ENCODE measurements at places on chromosomes 11 and 22.

DNA sequence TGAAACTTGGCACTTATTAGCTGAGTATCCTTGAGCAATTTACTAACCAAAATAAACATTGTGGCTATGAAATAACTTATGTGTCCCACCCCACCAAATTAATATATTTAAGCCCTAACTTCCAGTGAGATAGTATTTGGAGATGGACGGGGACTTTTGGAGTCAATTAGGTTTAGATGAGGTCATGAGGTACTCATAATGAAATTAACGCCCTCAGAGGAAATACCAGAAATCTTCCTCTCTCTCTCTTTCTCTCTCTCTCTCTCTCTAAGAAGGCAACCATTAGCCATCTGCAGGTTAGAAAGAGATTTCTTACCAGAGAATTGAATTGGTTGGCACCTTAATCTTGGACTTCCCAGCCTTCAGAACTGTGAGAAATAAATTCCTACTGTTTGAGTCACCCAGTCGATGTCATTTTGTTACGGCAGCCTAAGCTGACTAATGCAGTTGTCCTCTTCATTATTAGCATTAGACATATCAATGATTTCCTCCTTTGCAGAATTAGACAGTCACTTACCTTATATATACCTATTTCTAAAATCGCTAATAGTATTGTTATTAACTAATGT lies 1284.0 kb downstream of the FAM181B start:
- DNase-seq, result no peak

- no peak for DNase-seq
Observed at GRCh38 chr11:4098026-4098621, 3.5 kb downstream of the RRM1 start.

DNA sequence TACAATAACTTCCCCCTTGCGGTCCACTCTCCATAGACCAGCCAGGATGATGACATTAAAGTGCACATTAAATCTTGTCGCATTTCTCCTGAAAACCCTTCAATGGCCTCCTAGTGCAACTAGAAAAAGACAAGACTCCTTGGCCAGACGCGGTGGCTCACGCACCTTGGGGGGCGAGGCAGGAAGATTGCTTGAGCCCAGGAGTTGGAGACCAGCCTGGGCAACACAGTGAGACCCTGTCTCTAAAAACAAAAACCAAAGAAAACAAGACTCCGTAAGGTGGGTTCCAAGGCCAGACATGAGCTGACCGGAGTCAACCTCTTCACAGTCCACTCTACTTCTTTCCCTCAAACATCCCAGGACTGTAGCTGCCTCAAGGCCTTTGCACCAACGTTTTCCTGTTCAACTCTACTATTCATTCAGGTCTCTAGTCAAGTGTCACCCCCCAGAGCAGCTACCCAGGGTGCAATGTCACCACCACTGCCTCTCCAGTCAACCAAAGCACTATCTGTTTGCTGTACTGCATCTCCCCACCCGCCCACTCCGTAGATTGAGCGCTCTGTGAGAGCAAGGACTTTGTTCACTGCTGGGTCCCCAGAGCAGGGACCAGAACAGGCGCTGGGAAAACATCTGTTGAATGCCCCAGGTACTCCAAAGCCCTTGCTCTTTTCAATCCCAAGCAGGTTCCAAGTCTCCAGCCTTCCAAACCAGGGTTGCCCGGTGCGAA lies 739 bp downstream of the ZMAT5 start:
- peak; percentile 61 for DNase-seq

- no peak for DNase-seq
Observed at GRCh38 chr11:114194702-114195101, 101.5 kb upstream of the NNMT start.

GRCh38 chr22:38133331-38133730 lies 22.8 kb upstream of the BAIAP2L2 start:
- DNase-seq, result no peak

DNA sequence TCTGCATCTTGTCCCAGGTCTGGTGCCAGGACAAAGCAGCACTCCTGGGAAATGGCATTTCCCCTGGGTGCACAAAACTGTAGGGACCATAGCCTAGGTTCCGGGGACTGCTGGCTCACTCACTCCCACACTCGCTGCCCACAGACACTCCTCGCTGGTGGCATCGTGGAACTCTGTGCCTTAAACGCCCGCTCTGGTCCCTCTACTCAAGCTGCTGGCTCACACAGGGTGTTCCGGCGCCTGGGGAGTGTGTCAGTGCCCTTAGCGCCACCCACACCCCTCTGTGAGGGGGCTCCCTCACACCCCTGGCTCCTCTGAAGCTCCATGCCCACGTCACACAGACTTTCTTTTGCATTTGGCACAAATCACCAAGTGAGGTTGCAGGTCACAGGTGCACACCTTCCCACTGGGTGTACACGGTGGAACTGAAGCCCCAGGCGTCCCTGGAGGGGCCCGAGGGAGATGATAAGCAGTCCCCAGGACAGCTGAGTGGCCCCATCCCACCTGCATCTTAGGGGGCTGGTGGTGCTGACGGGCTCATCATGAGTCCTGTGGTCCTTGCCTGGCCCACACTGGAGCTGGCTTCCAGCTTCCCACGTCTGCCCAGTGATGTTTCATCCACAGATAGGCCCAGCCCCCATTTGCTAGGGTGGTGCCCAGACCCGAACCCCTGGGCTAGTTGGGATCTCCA lies 23.2 kb upstream of the DGCR8 start:
- no peak for DNase-seq

- DNase-seq, result peak; percentile 8
Observed at GRCh38 chr11:74677131-74677530, 54.1 kb downstream of the CHRDL2 start.

DNA sequence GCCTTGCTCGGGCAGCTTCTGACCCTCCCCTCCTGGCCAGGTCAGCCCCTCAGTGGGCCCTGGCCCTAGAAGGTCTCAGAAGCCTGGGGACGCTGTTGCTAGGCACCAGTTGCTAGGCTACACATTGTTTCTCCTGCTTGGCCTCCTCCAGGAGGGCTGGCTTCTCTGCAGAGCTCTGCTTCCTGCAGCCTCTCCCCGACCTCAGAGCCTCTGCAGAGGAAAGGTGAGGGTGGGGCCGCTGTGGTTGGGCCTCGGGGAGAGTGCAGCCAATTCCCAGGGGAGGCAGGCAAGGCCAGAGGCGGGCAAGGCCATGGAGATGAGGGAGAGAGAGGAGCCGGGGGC lies 27.6 kb upstream of the LRRC10B start:
- peak; percentile 81 for DNase-seq

DNA sequence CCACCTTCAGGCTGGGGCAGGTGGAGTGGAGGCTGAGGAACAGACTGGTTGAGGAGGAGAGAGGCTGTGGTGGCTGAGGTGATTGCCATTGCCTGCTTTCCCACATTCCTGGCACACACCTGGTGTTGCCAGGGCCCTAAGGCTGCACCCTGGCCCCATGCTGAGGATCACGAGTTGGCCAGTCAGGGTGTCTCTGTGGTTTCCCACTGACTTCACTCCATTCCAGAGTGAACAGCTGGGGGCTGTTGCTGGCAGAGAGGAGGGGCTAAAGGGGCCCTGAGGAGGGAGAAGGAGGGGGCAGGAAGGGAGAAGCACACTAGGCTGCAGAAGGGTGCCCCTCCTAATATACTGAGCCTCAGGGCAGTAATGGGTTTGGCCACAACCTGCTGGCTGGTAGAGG lies 1.8 kb downstream of the TMEM86A start:
- DNase-seq, result peak; percentile 27

- DNase-seq, result no peak
Observed at GRCh38 chr11:112514011-112514740, 253.5 kb upstream of the PLET1 start.

DNA sequence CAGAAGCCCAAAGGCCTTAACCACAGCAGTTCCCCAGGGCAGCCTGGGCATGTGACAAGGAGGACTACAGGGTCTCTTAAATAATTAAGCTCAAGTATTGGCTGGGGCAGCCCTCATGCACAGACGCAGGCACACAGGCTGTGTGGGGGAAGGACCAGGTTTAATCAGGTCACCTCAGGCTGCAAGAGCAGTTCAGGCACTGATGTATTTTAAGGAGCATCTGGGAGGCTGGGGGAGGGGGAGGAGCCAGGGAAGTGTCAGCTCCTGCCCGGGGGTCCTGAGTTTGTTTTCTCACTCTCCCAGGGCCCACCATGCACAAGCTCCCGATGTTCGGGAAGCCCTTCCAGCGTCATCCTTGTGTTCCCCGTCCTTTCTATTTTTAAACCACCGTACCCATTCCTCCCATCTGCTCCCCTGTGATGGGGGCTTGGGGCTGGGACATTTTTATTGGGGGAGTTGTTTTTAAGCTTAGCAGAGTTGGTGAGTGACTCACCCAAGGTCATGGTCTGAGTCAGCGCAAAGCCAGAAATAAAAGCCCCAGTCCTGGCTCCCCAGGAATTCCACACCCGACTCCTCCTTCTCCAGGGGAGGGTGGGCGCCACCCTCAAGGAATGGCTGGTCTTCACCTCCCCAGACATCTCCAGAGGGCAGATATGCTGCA lies 2.4 kb downstream of the CSDC2 start:
- peak; percentile 92 for DNase-seq

- DNase-seq, result no peak
Observed at GRCh38 chr11:75759832-75760231, 8.7 kb upstream of the DGAT2 start.

- no peak for DNase-seq
Observed at GRCh38 chr11:2521081-2521732, 76.4 kb downstream of the KCNQ1 start.

DNA sequence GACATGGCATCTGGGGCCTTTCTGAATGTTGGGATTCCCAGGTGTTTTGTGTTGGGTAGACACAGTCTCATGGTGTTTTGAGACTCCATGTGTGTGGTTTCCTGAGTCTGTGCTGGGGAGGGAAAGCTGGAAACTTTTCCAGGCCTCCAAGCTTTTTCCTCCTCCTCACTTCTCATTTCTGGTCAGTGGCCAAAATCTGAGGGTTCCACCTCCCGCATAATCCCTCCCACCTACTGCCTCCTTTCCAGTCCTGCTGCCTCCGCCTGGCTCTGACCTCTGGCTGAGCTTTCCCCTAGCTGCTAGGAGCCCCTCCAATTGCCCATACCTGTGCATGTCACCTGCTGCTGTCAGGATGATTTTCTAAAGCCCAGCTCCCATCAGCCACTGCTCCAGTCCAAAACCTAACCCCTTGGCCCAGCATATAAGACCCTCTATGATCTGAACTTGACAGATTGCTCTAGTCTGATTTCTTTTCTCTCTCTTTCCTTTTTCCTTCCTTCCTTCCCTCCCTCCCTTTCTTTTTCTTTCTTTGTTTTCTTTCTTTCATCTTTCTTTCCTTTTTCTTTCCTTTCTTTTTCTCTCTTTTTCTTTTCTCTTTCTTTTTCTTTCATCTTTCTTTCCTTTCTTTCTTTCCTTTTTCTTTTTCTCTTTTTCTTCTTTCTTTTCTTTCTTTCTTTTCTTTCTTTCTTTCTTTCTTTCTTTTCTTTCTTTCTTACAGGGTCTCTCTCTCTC lies 51.4 kb upstream of the NECTIN1 start:
- no peak for DNase-seq

DNA sequence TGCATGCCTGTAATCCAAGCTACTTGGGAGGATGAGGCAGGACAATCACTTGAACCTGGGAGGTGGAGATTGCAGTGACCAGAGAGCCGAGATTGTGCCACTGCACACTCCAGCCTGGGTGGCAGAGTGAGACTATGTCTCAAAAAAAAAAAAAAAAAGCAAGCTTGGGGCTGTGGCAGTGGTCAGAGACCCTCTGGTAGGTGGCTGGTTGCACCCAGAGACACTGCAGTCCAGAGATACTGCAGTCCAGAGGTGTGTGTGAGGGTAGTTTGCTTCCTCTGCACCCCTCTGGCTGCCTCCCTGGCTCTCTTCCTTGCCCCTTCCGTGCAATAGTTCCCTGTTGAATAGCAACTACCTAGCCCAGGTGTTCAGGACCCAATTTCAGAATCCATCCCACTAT lies 1.7 kb upstream of the CCDC134 start:
- DNase-seq, result no peak

DNA sequence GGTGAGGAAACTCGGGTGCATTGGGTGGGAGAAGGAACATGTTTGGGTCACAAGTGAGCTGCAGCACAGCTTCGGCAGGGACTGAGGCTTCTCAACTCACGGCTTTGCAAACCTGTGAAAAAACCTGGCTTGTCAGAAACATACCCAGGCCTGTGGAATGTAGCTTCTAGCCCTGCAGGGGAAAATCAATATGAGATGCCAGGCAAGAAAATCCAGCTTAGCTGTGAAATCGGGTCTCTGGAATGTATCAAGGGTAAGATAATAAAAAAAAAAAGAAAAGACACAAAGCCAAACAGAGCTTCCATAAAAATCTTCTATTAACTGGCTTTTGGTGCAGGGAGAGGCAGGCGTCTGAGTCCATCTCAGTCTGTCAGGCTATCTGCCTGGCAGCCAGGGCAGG lies 28.5 kb downstream of the UQCR10 start:
- no peak for DNase-seq

- peak; percentile 15 for DNase-seq
Observed at GRCh38 chr11:23455321-23455891, 595.1 kb upstream of the CCDC179 start.

DNA sequence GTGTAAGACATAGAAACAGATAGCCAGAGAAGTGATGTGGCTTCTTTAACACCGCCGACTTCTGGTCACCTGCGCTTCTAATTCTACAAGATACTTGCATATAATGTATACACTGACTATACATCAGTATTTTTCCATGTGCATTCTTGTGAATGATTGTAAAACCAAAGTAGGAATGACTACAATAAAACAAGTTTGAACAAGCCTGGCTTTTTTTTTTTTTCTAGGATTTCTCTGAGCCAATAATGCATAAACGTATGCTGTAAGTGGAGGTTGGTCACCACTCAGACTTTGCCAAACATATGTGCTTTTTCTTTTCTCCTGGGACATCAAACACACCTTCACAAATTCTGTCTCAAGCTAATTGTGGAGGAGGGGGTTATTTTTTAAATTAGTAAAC lies 237.8 kb upstream of the KIRREL3 start:
- no peak for DNase-seq

- DNase-seq, result no peak
Observed at GRCh38 chr11:122007601-122008071, 108.4 kb downstream of the BLID start.

- DNase-seq, result peak; percentile 13
Observed at GRCh38 chr22:46829941-46830715, 67.7 kb downstream of the TBC1D22A start.

DNA sequence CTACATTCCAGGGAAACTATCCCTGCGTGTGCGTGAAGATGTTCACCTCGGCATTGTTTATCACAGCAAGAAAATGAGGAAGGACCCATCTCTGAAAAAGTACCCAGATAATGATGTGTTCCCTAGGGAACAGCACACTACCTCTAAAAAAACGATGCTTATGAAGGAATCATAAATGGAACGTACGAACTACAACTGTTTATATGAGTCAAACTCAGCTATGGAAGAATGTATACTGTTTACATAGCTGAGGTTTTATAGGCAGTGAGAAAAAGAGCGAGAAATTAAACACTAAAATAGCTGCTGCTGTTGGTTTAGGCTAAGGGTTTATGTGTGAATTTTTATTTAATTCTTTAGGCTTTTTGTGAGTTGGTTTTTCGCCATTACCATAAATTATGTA lies 48.9 kb downstream of the APOL1 start:
- DNase-seq, result no peak

- DNase-seq, result no peak
Observed at GRCh38 chr22:38867124-38867455, 4.9 kb downstream of the CBX6 start.
